ENCODE measurements at places on chromosomes 6 and 20.

GRCh38 chr6:131937226-131937625, 13.9 kb downstream of the CCN2 start:
- no peaks in the 10 kb centered on the region for H3K36me3 ChIP-seq
- H3K27ac ChIP-seq, result peak overlapping the region; percentile 63
- peak; percentile 69 for DNase-seq
- no peak overlapping the region for H3K4me3 ChIP-seq
- no peaks in the 10 kb centered on the region for H3K27me3 ChIP-seq

GRCh38 chr20:32231847-32232246, 24.2 kb downstream of the POFUT1 start:
- H3K4me1 ChIP-seq, result no peaks in the 10 kb centered on the region
- no peak overlapping the region for H3K4me3 ChIP-seq
- DNase-seq, result no peak
- H3K27me3 ChIP-seq, result no peaks in the 10 kb centered on the region
- no peak overlapping the region for H3K27ac ChIP-seq
- peaks cover 85% of the 10 kb centered on the region for H3K36me3 ChIP-seq

DNA sequence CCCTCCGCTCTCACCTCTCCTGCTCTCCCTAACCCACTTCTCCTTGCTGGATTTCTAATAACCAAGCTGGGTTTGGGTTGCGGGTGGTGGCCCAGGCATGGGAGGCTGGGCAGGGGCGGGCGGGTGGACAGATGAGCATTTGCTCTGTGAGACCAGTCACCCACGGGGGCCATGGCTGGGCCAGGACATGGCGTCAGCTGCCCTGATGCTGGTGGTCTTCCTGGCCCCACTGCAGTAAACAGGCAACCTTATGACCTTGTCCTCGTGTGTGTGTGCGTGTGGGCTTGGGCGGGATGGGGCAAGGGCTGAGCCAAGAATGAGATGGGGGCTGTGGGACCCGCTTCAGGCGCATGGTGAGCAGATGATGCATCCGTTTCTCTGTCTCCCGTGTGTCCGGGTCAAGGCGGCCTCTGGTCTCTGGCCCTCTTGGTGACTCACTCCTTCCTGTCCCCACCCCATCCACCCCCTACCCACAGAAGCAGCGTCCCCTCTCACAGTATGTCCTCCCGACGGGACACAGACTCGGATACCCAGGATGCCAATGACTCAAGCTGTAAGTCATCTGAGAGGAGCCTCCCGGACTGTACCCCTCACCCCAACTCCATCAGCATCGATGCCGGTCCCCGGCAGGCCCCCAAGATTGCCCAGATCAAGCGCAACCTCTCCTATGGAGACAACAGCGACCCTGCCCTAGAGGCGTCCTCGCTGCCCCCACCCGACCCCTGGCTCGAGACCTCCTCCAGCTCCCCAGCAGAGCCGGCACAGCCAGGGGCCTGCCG, 41.4 kb upstream of the MYL9 start:
- peaks cover 11% of the 10 kb centered on the region for H3K4me1 ChIP-seq
- H3K36me3 ChIP-seq, result peaks cover 83% of the 10 kb centered on the region
- H3K27me3 ChIP-seq, result no peaks in the 10 kb centered on the region
- DNase-seq, result no peak

DNA sequence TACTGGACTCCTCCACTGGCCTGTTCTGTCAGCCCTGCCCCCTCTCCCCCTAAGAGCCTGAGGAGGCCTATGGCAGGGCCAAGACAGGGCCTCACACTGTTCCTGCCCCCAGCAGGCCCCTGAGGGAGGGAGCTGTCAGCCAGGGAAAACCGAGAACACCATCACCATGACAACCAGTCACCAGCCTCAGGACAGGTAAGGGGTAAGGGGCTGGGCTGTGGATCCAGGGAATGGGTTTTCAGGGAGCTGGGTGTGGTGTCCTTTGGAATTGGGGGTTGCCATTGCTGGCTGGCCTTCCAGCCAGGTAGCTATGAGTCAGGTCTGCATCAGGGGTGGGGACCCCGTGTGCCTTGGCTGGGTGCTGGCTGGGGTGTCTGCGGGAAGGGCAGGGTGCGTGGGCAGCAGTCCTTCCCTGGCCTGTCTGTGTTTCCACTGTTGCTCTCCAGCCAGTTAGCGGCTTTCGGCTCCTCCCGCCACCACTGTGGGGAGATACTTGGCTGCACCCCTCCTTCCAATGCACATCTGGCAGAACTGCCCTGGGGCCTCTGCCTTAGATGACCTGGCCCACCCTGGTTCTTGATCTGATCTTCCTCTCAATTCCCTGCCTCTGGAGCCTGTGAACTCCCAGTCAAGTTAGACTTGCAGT, 3.9 kb downstream of the SLC29A1 start:
- H3K4me3 ChIP-seq, result peak overlapping the region; percentile 10
- peaks cover 28% of the 10 kb centered on the region for H3K36me3 ChIP-seq
- no peak overlapping the region for H3K27ac ChIP-seq
- DNase-seq, result no peak
- no peaks in the 10 kb centered on the region for H3K27me3 ChIP-seq

- H3K4me1 ChIP-seq, result no peaks in the 10 kb centered on the region
- H3K36me3 ChIP-seq, result no peaks in the 10 kb centered on the region
- H3K27ac ChIP-seq, result no peak overlapping the region
- no peaks in the 10 kb centered on the region for H3K27me3 ChIP-seq
- H3K4me3 ChIP-seq, result no peak overlapping the region
- DNase-seq, result no peak
These were observed 42.8 kb downstream of the INSM1 start for GRCh38 chr20:20410678-20411077.

- DNase-seq, result no peak
- peaks cover 13% of the 10 kb centered on the region for H3K4me1 ChIP-seq
- H3K27ac ChIP-seq, result peak overlapping the region; percentile 87
- peak overlapping the region; percentile 83 for H3K4me3 ChIP-seq
These were observed 689 bp upstream of the BLOC1S5 start for GRCh38 chr6:8064638-8065518.

GRCh38 chr20:13799974-13800373, 15.1 kb downstream of the NDUFAF5 start:
- H3K4me1 ChIP-seq, result peaks cover 21% of the 10 kb centered on the region
- no peak overlapping the region for H3K27ac ChIP-seq
- H3K4me3 ChIP-seq, result no peak overlapping the region

GRCh38 chr6:72413884-72414283, 208.0 kb upstream of the KCNQ5 start:
- no peak overlapping the region for H3K27ac ChIP-seq
- H3K27me3 ChIP-seq, result peaks cover 9% of the 10 kb centered on the region
- H3K4me3 ChIP-seq, result no peak overlapping the region
- H3K4me1 ChIP-seq, result no peaks in the 10 kb centered on the region
- DNase-seq, result no peak

DNA sequence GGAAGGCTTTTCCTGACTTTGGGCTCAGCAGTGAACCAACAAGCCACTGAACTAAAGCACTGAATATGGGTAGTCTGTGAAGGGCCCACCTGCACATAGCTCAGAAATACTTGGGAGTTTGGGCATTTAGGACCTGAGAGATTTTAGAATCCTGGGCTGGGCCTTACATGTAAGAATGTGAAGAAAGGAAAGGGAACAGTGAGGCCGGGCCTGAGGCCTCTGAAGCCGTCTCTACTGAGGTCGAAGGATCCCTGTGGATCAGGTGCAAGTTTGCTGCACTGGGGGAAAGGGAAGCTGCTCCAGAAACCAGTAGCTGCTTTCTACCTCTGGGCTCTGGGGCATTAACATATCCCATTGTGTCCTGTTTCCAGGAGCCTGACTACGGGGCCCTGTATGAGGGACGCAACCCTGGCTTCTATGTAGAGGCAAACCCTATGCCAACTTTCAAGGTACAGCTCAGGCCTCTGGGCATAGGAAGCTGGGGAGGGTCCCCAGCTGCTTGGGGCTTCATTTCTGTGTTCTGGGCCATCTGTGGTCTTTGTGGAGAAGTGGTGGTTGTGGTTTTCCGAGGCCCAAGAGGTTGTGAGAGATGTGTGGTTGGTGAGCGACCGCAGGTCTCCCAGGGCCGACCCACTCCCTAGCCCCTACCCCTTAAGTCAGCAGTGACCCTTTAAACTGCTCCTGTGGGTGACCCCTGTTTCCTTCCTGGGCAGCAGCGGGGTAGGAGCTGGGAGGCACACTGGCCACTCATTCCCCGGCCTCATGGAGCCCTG, 30.3 kb downstream of the PLCG1 start:
- no peak overlapping the region for H3K4me3 ChIP-seq
- peak; percentile 43 for DNase-seq
- H3K36me3 ChIP-seq, result peaks cover 93% of the 10 kb centered on the region
- no peaks in the 10 kb centered on the region for H3K27me3 ChIP-seq
- H3K4me1 ChIP-seq, result peaks cover 10% of the 10 kb centered on the region

DNA sequence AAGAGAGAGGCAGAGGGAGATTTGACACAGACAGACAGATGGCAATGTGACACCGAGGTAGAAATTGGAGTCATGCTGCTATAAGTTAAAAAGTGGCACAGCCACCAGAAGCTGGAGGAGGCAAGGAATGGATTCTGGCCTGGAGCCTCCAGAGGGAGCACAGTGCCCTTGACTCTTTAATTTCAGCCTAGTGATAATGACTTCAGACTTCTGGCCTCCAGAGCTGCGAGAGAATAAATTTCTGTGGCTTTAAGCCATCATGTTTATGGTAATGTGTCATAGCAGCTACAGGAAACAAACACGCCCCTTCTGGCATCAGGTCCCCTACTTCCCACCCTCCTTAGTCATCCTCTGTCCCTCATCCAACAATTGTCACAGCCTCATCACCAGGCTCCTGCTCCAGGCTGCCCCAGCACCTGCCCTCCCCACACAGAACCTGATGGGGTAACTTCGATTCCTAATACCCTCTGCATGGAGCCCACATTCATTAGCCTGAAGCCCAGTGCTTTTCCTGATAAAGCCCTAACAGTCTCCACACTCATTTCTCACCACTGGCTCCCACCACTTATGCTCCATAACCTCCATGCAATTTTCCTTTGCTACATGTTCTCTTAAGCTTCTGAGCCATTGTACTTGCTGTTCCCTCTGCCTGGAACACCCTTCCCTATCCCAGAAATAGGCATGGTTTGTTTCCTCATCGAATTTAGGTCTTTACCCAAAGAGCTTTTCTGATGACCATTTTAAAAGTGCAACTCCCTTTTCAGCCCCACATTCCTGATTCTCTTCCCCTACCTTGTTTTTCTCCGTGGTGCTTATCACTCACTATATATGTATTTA, 69.7 kb upstream of the TOX2 start:
- no peak overlapping the region for H3K27ac ChIP-seq
- H3K27me3 ChIP-seq, result no peaks in the 10 kb centered on the region
- peaks cover 14% of the 10 kb centered on the region for H3K4me1 ChIP-seq
- no peak for DNase-seq

DNA sequence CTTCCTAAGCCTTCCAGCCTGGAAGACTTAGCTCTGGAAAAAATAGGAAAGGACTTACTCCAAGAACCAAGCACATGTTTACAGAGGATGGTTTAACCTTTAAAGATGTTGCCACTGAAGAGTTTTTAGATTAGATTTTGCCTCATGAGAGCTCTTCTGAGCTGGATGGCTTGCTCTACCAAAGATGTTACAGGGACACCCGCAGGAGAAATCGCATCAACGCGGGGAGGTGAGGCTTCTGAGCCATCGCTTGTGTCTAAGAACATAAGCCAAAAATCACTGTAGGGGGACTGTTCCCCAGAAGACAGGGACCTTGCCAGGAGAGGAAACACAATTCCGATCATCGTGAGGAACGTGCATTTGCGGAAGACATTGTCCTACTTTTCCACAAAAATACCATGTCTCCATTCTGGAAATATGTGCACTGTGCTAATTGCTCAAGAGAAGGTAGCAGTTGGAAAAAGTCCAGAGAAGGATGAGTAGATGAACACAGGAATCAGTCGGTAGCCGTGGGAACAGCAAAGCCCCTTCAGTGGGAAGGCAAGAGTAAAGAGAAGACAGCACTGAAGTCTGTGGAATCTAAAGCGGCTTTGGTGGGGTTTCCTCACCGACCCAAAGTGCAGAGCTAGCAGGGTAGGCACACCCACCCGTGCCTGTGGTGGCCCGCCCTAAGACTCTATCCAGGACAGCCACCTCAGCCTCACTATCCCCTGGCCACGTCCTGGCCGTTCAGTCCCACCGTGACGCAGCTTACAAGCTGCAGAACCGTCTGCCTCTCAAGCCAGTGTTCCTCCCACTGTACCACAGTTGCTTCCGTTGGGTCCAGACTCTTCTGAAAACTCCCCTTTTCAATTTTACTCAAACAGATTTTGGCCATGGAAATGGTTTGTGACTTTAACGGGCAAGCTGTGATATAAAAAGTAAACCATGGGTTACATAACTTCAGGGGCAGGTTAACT, 334.8 kb downstream of the NRN1 start:
- no peak for DNase-seq
- H3K27ac ChIP-seq, result peak overlapping the region; percentile 75
- no peak overlapping the region for H3K4me3 ChIP-seq

GRCh38 chr6:121515630-121516265, 80.3 kb downstream of the GJA1 start:
- DNase-seq, result no peak
- no peaks in the 10 kb centered on the region for H3K36me3 ChIP-seq
- H3K4me3 ChIP-seq, result no peak overlapping the region
- no peak overlapping the region for H3K27ac ChIP-seq
- no peaks in the 10 kb centered on the region for H3K4me1 ChIP-seq

- peak overlapping the region; percentile 93 for H3K27ac ChIP-seq
- no peak for DNase-seq
- H3K36me3 ChIP-seq, result peaks cover 3% of the 10 kb centered on the region
- H3K4me3 ChIP-seq, result peak overlapping the region; percentile 91
- no peaks in the 10 kb centered on the region for H3K27me3 ChIP-seq
These were observed 829 bp downstream of the MANBAL start for GRCh38 chr20:37290158-37290810.

- DNase-seq, result no peak
- no peaks in the 10 kb centered on the region for H3K36me3 ChIP-seq
- peaks cover 12% of the 10 kb centered on the region for H3K4me1 ChIP-seq
- H3K4me3 ChIP-seq, result no peak overlapping the region
These were observed 484.7 kb downstream of the TFAP2B start for GRCh38 chr6:51303338-51303737.

- no peaks in the 10 kb centered on the region for H3K36me3 ChIP-seq
- H3K27me3 ChIP-seq, result peaks cover 3% of the 10 kb centered on the region
- no peaks in the 10 kb centered on the region for H3K4me1 ChIP-seq
These were observed 336.7 kb upstream of the PRND start for GRCh38 chr20:4384961-4385360.

GRCh38 chr20:33667245-33667675, 517 bp downstream of the ACTL10 start:
- peaks cover 4% of the 10 kb centered on the region for H3K36me3 ChIP-seq
- peak overlapping the region; percentile 56 for H3K4me3 ChIP-seq
- no peak for DNase-seq
- no peaks in the 10 kb centered on the region for H3K27me3 ChIP-seq

GRCh38 chr6:21587179-21587960, 6.2 kb upstream of the SOX4 start:
- no peaks in the 10 kb centered on the region for H3K36me3 ChIP-seq
- DNase-seq, result peak; percentile 87
- H3K4me3 ChIP-seq, result peak overlapping the region; percentile 80
- H3K4me1 ChIP-seq, result peaks cover 20% of the 10 kb centered on the region

All from suprapubic skin (tissue), 4 donors.